ENCODE measurements at places on chromosomes 16 and 17.

- no peak for DNase-seq
Measured at GRCh38 chr17:3896108-3896967, 3.5 kb upstream of the CAMKK1 start.

- no peak for DNase-seq
Measured at GRCh38 chr16:86033016-86033474, 134.1 kb downstream of the IRF8 start.

DNA sequence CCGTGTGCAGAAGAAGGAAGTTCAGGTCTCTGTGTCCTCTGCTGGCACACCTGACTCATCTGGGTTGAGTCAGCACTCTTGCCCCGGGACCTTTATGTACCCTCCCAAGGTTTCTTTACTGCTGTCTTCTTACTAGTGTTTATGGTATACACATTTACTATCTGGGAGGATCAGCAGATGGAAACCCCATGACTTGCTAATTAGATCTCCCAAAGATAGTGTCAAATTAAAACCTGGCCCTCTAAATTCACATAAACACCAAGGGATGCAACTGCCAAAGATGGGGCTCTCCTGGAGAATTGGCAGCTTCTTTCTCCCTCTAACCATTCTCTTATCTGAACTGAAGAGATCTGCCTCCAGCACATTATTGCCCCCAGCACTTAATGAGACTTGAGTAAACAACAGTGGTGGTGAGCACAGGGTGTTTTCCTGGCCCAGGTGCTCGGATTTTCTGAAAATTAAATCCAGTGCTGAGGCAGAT, 718.1 kb upstream of the SOX9 start:
- no peak for DNase-seq

DNA sequence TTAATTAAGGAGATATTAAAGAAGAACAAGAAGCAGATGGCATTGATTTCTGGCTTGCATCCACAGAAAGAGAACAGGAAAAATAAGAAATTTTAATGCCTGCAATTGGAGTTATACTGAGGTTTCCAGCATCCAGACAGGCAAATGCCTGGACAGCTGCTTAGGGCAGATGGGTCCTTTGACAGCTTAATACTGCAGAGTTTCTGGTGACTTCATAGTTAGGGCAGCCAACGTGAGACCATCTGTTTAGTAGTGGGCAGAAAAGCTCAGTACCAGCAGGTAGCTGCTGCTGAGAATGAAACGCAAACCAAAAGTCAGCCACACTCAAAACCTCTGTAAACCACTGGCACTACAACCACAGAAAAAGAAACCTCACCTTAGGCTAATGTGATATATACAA, 109.8 kb downstream of the CDK5R1 start:
- no peak for DNase-seq

DNA sequence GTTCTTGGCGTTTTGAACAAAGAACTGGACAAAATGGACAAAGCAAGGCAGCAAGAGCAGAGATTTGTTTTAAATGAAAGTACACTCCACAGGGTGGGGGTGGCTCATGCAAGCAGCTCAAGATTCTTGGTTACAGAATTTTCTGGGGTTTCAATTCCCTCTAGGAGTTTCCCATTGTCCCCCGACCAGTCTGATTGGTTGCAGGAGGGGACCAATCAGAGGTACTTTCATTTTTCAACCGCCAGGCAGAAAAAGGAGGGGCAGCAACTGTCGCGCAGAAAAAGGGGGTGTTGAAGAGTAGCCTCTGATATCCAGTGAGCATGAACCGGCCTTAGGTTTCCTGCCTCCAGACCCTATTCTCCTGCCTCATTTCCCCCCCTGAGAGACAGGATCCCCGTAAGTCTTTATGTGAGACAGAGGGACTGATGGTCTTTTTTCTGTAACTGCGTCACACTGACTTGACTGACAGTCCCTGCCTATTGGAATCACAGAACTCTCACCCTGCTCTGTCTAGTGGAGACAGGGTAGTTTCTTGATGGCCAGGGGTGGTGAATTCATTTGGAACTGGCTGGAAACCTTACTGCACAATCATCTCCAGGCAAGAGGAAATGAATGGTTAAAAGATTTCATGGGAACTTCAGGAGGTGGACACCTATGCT, 59.4 kb upstream of the ALOX12 start:
- peak; percentile 50 for DNase-seq

- DNase-seq: no peak
Measured at GRCh38 chr16:4597174-4597573, 17.5 kb downstream of the UBALD1 start.

- DNase-seq: no peak
Measured at GRCh38 chr17:82871056-82871775, 31.4 kb upstream of the ZNF750 start.

Measured in HFFc6 (cell line).